ENCODE measurements at places on chromosomes 7 and 10.

GRCh38 chr10:88100281-88100680 lies 236.9 kb downstream of the PTEN start:
- DNase-seq: no peak

GRCh38 chr7:111081546-111082267 lies 9.2 kb upstream of the LRRN3 start:
- no peak for DNase-seq

- no peak for DNase-seq
These were observed 59.9 kb upstream of the DUSP5 start for GRCh38 chr10:110437761-110438341.

DNA sequence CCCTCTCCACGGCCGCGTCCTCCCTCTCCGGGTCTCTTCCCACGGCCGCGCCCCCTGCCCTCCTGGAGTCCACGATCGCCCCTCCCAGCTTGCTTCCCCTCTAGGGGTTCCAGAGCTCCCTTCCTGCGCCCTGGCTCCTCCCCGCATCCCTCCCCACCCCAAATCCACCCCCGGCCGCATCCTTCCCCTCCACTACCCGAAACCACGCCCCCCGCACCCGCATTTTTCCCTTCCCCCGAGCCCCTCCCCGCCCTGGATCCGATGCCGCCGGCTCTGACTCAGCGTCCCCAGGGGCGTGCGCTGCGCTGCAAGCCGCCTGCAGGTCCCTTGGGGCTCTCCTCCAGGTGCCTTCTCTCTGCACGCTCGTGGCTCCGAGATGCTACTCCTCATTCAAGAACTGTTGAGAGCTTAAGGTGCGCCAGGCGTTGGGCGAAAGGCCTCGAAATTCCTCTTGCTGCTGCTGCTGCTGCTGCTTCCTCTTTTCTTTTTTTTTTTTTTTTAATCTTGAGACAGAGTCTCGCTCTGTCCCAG lies 372 bp upstream of the TMEM130 start:
- no peak for DNase-seq

GRCh38 chr10:45373576-45374349 lies at the start of gene ALOX5:
Gene ALOX5, plus strand, starts transcription at chr10:45374216. Its CDS starts 64 bp downstream, at chr10:45374280.
- no peak for DNase-seq

- no peak for DNase-seq
These were observed 502.7 kb upstream of the PODXL start for GRCh38 chr7:132059141-132059540.

Data from cortex of kidney (tissue), 1 donor.